ENCODE measurements at places on chromosomes 12 and 14. TPM values are rescaled to one million over a fixed set of nuclear protein-coding genes. Genes with fewer than 3 reads are reported as not detected.

MANSC4 gene
- polyA plus RNA-seq: 1.1 TPM

FGF6 gene
- polyA plus RNA-seq: not detected

TCTN2 gene
- polyA plus RNA-seq: 22.7 TPM

ANO4 gene
- 2.4 TPM for polyA plus RNA-seq

NOVA1 gene
- polyA plus RNA-seq: 15.5 TPM

DNAI7 gene
- 22.6 TPM for polyA plus RNA-seq

C3AR1 gene
- polyA plus RNA-seq: 9.5 TPM

LMO3 gene
- 2.3 TPM for polyA plus RNA-seq

KRT86 gene
- polyA plus RNA-seq: 4.0 TPM

DACT1 gene
- polyA plus RNA-seq: 21.7 TPM

TMEM63C gene
- 21.0 TPM for polyA plus RNA-seq

SERPINA9 gene
- not detected for polyA plus RNA-seq

DNA sequence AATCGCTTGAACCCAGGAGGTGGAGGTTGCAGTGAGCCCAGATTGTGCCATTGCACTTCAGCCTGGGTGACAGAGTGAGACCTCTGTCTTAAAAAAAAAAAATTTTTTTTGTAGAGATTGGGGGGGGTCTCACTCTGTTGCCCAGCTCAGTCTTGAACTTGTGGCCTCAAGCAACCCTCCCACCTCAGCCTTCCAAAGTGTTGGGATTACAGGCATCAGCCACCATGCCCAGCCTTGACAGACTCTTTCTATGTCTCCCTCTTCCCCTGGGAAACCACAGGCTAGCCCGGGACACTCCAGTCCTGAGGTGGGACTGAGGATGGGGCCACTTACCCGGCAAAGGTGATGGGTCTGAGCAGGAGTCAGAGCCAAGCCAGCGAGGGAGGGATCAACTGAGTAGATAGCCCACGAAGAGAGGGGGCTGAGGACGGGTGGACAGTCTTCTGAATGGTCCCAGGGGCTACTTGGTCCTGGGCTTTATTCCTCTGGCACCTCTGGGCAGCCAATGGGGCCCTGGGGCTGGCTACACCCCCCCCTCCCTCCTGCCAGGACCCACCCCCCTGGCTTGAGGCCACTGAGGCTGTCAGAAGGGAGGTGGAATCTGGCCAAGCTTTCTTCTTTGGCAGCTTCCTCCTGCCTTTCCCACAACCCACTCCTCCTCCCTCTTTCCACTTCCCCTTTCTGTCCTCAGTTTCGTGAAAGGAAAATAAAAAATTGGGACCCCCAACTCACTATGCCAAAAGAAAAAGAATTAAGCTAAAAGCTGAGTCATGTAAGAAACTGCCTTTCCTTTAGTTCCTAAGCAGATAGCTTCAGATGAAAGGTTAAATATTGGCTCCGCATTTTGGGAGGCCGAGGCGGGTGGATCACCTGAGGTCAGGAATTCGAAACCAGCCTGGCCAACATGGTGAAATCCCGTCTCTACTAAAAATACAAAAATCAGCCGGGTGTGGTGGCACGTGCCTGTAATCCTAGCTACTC, at the start of gene SDS:
SDS (minus strand) TSS at position 453 of the 981 bp plus-strand sequence. CDS start 4,179 bp downstream, outside the sequence.
- DNase-seq: peak; percentile 65

DNA sequence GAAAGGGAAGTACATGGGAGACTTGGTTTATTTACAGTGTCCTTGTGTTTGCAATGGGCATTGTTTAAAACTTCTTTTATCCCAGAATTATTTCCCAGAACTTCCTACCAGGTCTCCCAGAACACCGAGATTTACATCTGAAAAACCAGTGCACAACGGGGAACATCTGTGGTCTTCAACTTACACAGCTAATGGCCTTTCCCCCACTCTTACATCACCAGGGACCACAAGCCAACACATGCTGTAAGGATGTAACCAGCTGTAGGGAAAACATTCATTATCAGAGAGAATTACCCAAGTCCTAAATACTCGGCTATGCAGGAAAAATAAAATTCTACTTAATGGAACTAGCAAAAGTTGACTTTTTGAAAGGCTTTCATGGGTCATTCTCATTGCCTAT, 267.6 kb downstream of the DUSP6 start:
- DNase-seq: no peak

- no peak for DNase-seq
These were observed 187.6 kb downstream of the NAV3 start for GRCh38 chr12:78018171-78018910.

DNA sequence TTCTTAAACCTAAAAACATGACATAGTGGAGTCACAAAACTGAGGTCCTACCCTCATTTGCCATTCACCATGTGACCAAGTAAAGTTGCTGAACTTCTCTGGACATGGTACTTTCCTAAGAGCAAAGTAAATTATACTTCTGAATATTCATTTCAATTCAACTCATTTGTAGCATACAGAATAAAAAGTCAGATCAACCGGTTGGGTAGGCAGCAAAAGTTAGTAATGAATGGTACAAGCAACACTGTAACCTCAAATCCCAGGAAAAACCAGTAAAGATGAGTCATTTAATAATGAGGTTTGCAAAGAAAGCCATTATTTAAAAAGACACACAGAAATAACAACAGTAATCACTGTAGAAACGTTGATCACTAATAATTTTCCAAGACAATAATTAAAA, 8.7 kb downstream of the POLE2 start:
- no peak for DNase-seq

DNA sequence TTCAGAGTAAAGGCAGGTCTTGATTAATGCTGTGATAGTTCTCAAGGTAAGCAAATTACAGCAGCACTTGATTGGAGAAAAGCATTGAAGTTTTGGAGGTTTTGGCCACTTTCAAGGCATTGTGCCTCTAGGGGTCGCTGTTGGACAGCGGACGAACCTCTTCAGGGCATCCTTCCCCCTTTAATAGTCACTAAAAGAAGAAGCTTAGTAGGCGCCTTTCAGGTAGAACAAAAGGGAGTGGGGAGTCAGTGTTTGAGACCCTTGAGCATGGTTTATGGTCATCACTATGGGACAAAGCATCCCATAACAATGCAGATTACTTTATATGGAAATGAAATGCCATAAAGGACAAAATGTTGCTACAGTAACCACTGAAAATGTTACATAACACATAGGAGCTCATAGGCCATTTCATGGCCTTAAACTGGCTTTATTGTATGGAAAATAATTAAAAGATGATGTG, 199.5 kb upstream of the DCN start:
- DNase-seq: peak; percentile 94

GRCh38 chr12:120241561-120242274, 23.8 kb downstream of the PXN start:
- peak; percentile 67 for DNase-seq

- no peak for DNase-seq
These were observed 152.6 kb upstream of the SYT1 start for GRCh38 chr12:78711954-78712353.

DNA sequence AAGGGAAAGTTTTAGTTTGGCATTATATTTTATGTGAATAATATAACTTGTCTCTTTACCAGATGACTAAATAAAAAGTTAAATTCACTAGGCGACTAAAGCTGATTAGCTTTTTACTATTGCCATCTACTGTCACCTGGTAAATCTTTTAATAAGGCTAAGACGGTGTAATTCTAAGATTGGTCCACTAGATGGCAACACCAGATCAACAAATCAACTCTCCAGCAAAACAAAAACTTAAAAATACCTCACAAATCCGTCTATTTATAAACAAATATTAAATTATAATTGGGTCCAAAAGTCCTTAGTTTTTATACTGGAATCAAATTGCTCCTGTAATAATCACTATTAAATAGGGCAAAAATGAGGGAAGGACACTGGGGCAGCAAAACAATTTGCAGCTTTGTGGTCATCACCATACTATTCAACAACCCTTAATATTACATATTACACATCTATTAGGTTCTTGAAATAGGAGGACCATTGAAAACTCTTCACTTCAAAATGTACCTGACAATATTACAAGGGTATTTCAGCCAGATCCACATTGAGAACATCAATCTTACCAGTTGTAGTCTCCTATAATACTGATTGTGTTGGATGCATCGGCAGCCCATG, 47.9 kb downstream of the GALC start:
- no peak for DNase-seq

DNA sequence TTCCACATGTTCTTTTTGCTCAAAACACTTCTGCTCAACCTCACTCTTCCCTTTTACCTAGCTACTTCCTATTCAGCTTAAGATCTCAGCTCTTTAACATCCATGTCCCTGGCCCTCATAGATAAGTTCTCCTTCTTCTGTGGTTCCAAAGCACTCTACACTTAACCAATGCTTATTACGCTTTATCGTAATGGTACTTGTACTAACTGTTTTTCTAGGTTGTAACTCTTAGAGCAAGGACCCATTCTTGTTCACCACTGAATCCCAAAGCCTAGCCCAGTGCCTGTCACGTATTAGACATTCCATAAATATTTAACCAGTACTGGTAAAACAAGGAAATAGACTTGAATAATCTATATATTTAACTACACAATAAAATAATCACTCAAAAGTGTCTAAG, 5.3 kb downstream of the SLC41A2 start:
- DNase-seq: no peak

DNA sequence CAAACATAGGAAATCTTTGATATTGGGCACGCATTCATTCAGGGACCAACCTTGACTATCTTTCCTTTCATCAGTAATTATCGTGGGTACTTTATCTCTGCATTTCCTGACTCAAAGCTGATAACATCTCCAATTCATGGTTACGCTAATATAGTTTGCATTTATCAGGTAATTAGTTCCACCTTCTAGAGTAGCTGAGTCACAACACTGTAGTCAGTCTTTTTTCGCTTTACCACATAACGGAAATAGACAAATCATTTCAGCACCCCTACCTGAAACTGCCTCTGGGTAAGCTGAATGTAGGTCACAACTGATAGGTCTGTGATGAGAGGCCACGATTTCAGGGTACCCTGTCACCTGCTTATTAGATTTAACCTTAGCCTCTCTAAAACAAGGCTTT, 36.7 kb upstream of the IL22 start:
- no peak for DNase-seq

DNA sequence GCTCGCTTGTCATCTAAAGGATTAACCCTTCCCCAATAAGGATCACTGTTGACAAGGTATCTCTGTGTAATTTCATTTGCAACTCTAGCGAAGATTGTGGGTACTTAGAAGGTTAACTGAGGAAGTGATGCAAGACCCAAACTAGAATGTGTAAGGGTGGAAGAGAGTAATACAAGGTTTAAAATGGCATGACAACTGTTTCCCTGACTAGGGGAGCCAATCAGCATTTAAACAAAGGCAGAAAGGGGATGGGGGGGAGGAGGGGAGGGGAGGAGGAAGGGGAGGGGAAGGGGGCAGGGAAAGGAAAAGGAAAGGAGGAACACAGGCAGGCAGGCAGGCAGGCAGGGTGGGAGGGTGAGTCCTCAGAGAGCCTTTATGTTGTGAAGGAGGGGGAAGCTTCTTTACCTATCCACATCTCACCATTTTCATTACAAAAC, 31.1 kb downstream of the NRDE2 start:
- no peak for DNase-seq

GRCh38 chr14:76916040-76916715, 90.0 kb downstream of the LRRC74A start:
- no peak for DNase-seq

GRCh38 chr12:53200107-53200457, 7.0 kb downstream of the ITGB7 start:
- no peak for DNase-seq

GRCh38 chr12:120496413-120497340, 764 bp downstream of the DYNLL1 start:
- peak; percentile 84 for DNase-seq

DNA sequence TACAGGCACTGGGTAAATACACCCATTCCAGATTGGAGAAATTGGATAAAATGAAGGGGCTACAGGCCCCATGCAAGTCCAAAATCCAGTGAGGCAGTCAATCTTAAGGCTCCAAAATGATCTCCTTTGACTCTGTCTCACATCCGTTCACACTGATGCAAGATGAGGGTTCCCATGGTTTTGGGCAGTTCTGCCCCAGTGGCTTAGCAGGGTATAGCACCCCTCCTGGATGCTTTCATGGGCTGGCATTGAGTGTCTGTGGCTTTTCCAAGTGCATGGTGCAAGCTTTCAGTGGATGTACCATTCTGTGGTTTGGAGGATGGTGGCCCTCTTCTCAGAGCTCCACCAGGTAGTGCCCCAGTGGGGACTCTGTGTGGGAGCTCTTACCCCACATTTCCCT, 427.2 kb downstream of the TRHDE start:
- DNase-seq: no peak

GRCh38 chr14:75231320-75231719, 47.3 kb upstream of the FOS start:
- no peak for DNase-seq

- peak; percentile 68 for DNase-seq
These were observed 197.0 kb downstream of the DAD1 start for GRCh38 chr14:22391908-22392565.

GRCh38 chr12:126232711-126233110, 1167.5 kb downstream of the AACS start:
- no peak for DNase-seq

DNA sequence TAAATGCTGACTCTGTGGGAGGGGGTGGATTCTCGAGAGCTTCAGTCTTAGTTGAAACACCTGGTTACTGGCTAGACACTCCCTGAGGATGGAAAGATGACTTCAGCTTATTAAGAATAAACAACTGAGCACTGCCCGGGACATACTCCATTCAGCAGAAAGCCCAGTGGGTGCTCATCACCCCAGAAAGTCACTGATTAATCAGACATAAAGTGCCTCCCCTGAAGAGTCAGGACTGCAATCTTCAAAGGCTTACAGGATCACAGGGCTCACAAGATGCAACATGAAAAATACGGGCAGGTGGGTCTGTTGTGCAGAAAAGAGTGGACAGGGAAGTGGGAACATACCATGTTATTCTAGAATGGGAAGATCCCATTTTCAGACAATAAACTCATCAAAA, 207.0 kb downstream of the CALM1 start:
- DNase-seq: no peak

DNA sequence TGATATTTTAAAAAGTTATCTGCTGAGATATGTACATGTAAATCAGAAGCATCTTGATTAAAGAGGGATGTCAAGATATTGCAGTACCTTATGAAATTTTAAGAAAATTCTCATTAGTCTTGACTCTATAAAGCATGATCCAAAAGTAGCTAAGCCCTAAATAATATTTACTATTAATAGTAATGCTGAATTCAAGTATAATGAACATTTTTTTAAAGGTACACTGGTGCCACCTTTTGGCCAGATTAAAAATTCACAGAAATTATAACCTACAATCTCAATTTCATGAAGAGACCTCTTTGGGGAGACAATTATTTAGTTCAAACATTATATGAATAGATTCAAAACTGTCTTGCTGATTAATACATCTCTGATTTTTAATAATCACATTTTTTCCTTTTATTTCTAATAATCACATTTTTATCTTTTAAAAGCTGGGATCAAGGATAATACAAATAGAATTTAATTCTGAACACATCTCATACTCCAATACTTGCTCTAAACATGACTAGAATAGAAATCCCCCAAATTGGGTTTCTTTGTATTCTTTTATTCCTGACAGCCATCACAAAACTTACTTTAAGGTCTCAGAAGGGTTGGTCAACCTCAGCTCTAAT, 13.4 kb downstream of the AKAP5 start:
- DNase-seq: no peak

DNA sequence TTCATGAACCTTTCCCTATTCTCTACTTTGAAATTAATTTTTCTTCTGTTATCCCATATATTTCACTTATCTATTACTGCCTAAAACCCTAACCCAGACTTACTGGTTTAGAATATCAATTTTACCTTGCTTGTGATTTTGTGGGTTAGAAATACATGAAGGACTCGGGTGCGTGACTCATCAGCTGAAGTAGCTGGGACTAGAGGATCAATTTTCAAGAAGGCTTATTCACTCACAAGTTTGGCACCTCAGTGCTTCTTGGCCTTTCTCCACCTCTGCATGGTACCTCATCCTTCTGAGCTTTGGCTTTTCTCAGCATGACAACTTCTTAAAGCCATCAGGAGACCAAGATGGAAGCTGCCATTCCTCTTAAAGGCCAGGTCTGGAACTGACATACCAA, 57.8 kb downstream of the TMEM117 start:
- no peak for DNase-seq
